ENCODE measurements at places on chromosomes 7 and 10.

GRCh38 chr10:115129752-115130151 lies 36.6 kb downstream of the ATRNL1 start:
- peak; percentile 52 for DNase-seq

- DNase-seq, result no peak
Measured at GRCh38 chr7:41536122-41536872, 166.6 kb downstream of the INHBA start.

- DNase-seq, result no peak
Measured at GRCh38 chr10:101130984-101131961, at the start of gene TLX1. Gene TLX1 (plus strand): TSS chr10:101131300. CDS start chr10:101131542, 242 bp downstream.

DNA sequence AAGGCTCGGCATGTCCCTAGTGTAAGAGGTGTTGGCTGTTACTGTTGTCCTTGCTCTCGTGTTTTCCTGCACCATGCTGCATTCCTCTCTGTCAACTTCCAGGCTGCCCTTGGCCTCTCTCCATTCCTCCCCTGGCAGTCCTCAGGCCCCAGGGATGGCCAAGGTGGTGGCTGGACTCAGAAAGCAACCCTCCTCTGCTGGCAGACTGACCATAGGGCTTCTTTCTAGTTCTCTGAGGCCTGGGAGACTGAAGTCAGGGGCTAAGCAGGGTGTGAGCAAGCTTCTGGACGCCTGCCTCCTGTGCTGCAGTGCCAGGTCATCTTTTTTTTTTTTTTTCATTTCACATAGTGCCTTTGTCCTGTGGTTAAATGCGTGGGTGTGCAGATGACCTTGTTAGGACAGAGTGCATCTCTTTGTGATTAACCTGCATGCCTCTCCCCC lies 72.0 kb downstream of the GOLGA7B start:
- no peak for DNase-seq

DNA sequence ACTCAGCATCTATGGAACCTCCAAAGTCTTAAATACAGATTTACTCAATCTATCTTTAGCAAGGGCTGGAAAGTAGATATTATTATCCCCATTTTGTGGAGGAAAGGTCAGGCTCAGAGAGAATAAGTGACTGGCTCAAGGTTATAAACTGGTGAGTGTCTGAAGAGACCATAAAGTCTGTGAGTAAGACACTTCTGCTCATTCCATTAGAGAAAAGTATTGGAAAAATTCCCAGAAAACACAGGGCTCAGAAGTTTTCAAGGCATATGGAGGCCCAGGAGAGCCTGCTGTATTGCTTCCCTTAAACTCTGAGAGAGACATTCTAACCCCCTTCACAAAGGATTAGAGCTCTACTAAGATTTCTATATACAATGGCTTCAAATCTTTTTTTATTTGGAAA lies 134.8 kb downstream of the PCDH15 start:
- DNase-seq, result no peak

GRCh38 chr10:59635502-59636290 lies 74.0 kb downstream of the SLC16A9 start:
- no peak for DNase-seq

- no peak for DNase-seq
Measured at GRCh38 chr10:132634241-132634946, 96.8 kb downstream of the INPP5A start.

GRCh38 chr7:43791-44540 lies 148.4 kb upstream of the FAM20C start:
- no peak for DNase-seq

DNA sequence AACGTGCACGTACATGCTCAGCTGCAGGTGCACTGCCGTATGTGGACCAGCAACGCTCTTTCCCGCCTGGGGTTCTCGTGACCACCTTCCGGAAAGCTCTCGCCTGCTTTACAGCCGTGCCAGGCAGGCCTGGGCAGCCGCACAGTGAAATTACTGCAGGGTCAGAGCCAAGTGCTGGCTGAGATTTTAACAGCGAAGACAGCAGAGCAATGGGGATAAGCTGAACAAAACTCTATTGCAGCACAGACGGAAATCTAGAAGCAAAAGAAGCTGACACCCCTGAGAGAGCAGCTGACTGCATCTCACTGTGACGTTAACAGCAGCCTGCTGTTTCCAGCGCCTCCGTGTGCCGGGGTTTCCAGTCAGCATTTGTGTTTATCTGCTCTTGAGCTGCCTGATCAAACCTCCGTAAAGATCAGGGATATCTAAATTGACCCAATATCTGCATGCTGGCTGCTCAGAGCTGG lies 179.0 kb downstream of the DIP2C start:
- DNase-seq, result peak; percentile 12

GRCh38 chr7:80677629-80678028 lies 39.2 kb downstream of the CD36 start:
- DNase-seq, result no peak

DNA sequence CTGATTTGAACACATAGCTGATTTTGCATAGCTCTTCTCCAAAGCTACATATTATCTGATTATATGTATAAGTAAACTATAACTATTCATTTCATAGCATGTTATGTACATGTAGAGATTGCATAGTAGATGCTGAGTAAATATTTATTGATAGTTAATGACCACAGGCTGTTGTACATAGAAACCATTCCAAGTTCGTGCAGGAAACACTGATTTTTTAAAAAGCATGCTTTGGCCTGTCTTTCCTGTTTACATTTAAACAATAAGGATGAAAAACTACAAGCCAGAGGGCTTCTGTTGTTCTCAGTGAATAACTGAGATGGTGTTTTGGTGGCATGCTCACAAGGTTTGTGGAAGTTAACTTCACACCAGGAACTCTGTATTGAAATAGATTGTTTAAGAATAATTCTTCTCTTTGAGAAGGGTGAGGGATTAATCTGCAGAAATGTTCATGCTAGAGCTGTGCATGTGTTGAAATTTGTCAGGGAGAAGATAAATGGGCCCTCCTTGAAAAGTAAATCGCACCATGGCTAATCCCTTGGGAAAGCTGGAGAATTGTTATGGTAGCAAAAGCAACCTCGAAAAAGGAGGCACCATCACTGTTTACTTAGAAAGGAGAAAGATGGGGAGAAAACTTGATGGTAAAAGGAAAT lies 120.2 kb upstream of the SP8 start:
- DNase-seq, result no peak

- no peak for DNase-seq
Measured at GRCh38 chr10:46307281-46308112, 20.7 kb downstream of the ANTXRL start.

DNA sequence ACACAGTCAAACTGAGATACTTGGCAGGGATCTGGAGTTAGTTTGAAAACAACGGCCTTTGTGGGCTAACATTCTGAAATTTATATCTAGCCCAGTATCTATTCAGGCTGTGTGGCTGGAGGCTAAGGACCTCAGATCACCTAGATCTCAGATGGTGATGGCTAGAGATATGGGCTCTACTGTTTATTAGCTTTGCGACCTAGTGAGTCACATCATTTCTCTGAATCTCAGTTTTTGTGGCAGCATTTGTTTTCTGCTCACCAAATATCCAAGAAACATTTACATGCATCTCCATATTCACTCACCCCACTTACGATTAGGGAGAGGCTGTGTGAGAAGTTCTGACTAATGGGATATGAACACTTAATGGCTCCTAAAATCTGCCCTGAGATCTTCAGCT lies 503.9 kb downstream of the KIF20B start:
- DNase-seq, result no peak

GRCh38 chr10:87532696-87533095 lies 28.0 kb downstream of the MINPP1 start:
- no peak for DNase-seq

DNA sequence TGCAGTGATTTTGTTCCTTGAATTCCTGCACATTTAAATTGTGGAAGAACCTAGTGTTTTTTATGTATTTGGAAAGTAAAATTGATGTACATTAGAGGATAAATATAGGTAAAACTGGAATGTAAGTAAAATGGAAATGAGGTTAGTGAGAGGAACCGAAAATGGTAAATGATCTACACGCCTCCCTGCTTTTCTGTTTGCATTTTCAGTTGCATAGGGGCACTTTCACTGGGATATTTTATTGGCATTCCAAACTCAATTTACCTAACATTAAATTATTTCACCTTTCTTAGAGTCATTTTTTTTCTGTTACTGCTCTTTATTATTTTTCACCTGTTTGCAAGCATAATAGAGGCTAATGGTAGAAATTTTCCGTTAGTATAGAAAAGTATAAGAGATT lies 8.0 kb downstream of the CDK13 start:
- no peak for DNase-seq

DNA sequence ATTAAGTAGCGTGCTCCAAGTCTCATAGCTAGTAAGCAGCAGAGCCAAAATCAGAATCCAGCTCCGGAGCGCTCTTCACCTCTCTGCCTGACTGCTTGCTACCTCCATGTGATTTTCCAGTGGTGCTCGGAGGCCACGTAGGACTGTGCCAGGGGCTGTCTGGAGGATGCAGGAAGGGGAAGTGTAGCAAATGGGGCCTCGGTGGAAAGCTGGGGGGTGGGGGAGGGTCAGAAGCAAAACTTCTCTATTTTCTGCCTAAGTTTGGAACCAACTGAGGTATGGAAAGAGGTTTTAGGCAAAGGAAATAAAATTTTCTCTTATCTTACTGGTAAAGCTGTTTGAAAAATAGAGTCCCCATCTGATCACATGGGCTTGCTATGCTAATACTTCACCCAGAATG lies 108.7 kb downstream of the TBXAS1 start:
- DNase-seq, result no peak

DNA sequence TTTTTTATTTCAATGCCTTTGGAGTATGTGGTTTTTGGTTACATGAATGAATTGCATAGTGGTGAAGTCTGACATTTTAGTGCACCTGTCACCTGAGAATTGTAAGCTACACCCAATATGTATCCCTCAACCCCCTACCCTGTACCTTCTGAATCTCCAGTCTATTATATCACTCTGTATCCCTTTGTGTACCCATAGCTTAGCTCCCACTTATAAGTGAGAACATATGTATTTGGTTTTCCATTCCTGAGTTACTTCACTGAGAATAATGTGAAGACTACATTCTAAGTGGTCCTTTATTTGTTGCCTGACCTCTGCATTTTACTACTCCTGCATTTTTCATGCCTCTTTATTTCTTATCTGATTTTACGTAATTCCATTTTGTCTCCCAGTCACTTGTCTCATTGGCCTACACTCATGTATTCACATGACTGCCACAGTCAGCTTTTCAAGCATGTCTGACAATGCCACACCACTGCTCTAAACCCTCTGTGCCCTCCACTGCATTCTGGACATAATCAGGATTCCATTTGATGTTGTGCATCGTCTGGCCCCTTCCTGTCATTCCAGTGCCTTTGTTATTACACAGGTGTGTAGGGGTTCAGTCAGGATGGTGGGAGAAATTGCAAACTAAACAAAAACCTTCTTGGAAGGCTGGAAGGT lies 1325.5 kb downstream of the XPNPEP1 start:
- DNase-seq, result no peak

- DNase-seq, result no peak
Measured at GRCh38 chr10:111993872-111994426, 189.6 kb downstream of the GPAM start.

DNA sequence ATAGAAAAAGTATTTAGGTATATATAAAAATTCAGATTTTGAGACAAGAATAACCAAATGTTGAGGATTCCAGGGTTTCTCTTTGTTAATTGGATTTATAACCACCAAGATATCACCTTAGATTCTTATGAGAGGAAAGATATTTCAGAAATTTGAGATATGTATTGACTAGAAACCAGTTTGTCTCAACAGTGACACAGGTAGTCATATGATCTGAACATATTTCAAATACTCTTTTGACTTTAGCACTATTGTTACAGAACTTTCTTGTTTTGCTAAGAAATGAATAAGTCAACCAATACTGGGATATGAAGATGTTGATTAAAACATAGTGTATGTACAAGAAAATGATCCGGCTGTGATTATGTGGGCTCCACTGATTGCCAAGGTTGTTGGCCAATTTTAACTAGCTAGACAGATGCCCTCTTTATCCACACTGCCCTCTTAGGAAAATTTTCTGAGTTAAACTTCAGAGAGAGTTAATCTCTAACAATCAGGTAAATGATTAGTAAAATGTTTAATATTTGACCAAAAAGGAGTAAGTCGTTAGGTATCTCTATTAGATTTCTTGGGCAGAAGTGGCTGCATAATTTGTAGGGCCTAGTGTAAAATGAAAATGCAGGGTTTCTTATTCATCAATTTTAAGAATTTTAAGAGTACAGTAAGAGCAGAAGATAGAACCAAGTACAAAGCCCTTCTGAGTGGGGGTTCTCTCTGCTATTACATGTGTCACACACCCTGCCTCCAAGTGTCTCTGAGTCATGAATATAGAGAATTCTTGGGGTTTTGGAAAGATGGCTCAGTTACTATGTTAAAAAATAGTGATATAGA lies 376.0 kb downstream of the TFEC start:
- DNase-seq, result no peak

DNA sequence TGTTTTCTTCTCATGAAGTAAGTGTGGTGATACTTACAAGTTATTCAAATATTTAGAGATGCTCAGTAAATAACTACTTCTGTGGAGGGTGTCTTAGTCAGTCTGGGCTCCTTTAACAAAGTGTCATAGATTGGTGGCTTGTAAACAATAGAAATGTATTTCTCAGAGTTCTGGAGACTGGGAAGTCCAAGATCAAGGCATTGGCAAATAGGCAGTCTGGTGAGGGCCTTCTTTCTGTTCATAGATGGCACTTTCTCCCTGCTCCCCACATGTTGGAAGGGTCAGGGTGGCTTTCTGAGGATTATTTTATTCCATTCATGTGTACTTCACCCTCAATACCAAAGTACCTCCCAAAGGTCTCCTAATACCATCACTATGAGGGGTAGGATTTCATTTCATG lies 18.4 kb downstream of the RPA3 start:
- no peak for DNase-seq

GRCh38 chr10:44378626-44379025 lies 6.3 kb downstream of the CXCL12 start:
- DNase-seq, result no peak

GRCh38 chr10:51092402-51092801 lies 18.1 kb downstream of the PRKG1 start:
- no peak for DNase-seq
